Left cardiac atrium (tissue), 4 donors: ENCODE measurements at places on chromosomes 5 and 9. TPM values are rescaled to one million over a fixed set of nuclear protein-coding genes. Genes with fewer than 3 reads are reported as not detected.

DNA sequence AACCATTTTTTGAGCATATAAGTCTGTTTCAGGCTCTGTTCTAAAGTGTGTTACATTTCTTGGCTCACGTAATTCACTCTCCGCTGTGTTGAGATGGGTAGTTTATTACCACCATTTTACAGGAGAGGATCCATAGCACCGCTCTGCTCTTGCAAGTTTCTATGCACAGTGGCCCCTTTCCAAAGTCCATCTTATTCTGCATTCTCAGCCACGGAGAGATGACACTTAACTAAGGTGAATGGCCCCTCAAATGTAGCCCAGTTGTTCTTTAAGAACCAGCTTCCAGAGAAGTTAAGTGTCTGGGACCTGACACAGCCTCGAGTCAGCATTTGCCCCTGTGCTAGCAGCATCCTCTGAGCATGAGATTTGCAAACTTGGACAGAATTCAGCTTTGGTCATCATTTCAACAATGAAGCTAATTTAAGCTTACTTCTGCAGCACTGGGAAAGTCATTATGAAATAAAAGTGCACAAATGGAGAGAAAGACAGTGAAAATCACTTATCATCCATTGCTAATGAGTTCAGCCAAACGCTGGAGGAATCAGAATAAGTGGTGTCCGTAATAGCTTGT, 61.9 kb downstream of the FAM78A start:
- DNase-seq = no peak

- DNase-seq = no peak
These were observed 84.7 kb upstream of the RIOK2 start for GRCh38 chr5:97267767-97268166.

GRCh38 chr5:77824981-77825380, 48.8 kb upstream of the TBCA start:
- DNase-seq = no peak

DNA sequence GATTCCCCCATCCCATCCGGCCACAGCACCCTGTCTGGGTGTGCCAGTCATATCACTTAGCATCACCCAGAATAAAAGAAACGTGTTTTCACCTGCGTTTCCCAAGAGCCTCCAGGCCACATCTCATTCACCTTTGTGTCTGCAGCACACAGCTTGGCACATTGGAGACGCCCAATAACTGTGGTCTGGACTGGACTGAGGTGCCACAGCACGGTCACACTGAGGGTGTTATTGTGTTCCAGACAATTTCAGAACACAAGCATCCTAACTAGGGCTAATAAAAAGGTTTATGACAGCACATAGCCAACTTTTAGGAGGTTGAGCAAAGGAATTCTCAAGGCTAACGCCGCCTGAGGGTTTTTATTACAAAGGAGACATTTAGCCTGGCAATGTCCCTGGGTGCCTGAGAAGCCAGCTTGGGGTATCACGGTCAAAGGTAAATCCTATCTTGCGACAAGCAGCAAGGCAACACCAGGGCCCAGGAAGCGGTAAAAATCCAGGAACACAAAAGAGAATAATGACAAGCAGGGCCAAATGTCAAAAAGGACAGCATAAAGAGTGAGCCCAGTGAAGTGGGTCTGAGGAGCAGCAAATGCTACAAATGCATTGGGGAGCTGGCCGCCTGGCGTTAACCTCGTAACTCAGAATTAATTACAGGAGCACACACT, 3.4 kb downstream of the EPB41L4B start:
- DNase-seq = no peak

- no peak for DNase-seq
These were observed 7.9 kb upstream of the JADE2 start for GRCh38 chr5:134517553-134517952.

- DNase-seq = no peak
These were observed 43.3 kb downstream of the TMC1 start for GRCh38 chr9:72564479-72565281.

Gene PRRT1B
- total RNA-seq = not detected

Gene PTGDS
- total RNA-seq = 3,329 TPM

Gene CAMK4
- 0.53 TPM for total RNA-seq

Gene TMEM245
- 67.4 TPM for total RNA-seq
